ENCODE measurements at places on chromosomes 13 and 19.

GRCh38 chr13:40470660-40471059 is 195.8 kb downstream of the FOXO1 start:
- no peak for DNase-seq

DNA sequence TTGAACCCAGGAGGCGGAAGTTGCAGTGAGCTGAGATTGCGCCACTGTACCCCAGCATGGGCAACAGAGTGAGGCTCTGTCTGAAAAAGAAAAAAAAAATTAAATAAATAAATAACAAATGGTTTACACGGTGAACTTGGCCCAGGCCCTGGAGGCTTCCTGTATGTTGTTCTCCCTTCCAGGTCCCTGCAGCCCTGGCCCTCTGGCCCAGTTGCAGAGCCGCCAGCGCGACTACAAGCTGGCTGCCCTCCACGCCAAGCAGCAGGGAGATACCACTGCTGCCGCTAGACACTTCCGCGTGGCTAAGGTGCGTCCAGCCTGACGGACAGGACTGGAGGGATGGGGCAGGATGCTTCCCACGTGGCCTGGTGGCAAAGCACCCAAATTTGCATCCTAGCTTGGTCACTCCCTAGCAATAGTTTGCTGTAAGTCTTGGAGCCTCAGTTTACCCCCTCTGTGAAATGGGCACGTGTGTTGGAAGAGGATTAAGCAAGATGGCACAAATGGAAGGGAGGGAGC is 11.9 kb downstream of the CC2D1A start:
- DNase-seq = no peak

DNA sequence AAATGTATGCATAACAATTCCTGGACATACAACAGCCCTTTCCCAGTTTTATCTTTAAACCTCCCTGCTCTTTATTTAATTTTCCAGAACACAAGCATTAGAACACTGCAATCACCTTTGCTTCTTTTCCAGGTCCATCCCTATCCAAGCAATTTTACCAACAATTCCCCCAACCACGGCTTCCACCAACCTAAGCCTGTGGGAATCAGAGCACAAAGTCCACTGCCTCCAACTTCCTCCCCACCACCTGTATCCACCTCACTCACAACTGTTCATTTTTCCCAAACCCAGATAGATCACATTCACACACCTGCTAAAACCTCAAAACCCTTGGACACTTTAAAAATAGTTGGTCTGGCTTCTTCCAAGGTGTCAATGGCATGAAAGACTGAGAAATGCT is 39.5 kb downstream of the FOXO1 start:
- DNase-seq = no peak

- no peak for DNase-seq
Measured at GRCh38 chr13:98942485-98942884, 35.4 kb downstream of the DOCK9 start.

GRCh38 chr13:66640231-66640630 is 589.9 kb downstream of the PCDH9 start:
- no peak for DNase-seq

DNA sequence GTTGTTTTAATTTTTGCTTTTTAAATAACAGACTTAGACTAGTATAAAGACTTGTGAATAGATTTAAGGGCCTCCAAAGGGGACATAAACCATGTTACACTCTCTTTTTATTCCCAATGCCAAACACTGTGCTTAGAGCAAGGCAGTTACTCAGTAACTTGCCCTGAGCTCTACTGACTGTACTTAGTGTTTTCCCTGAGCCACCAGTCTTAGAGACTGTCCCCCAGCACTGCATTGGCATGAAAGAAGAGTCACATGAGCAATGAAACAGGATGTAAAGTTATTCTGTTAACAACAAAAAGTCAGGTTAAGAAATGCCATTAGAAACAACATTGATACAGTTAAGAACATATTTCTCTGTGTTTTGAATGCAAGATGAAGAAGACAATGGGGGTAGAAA is 187.9 kb downstream of the TBC1D4 start:
- no peak for DNase-seq

- DNase-seq = no peak
Measured at GRCh38 chr13:24100188-24100587, 60.3 kb upstream of the SPATA13 start.

- no peak for DNase-seq
Measured at GRCh38 chr19:51469162-51469561, 9.2 kb upstream of the CEACAM18 start.

- no peak for DNase-seq
Measured at GRCh38 chr13:59201841-59202240, 961.9 kb downstream of the DIAPH3 start.

- DNase-seq = no peak
Measured at GRCh38 chr13:110118106-110118505, 188.9 kb downstream of the COL4A1 start.

GRCh38 chr13:110014719-110015118 is 228.3 kb upstream of the IRS2 start:
- DNase-seq = no peak

DNA sequence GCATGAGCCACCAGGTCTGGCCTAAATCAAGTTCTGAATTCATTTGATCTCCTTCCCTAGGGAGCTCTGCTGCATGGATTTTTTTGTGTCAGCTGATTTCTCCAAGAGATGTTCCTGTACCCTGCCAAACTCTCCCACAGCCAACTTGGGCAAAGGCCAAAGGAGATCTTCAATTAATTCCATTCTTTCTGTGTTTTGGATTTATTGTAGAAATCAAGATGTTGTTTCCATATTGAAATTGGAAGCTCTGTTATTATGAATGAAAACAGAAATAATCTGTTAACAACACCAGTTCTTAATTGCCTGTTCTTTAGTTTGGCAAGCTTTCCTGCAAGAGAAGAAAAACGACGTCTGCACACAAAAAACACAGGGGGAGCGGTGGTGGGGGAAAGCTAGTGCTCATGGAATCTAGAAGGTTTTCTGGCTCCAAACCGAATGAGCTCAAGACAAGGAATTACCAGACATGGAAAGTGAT is 86.5 kb upstream of the ABCC4 start:
- DNase-seq = no peak

DNA sequence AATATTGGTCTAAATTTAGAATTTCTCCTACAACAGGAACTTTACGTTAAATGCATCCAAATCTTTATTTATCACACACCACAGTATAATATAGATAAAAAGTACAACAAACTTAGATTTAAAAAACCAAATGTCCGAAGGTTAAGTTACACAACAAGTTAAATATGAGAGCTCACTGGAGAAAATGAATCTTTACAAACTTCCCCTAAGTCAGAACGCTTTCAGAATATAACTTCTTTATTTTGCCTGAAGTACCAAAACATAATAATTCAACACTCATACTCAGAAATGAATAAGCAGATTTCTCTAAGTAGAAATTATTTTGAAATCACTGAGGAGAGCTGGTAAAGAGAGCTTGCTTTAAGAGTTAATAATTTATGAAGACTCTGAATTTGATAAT is 33.8 kb downstream of the TSC22D1 start:
- no peak for DNase-seq

DNA sequence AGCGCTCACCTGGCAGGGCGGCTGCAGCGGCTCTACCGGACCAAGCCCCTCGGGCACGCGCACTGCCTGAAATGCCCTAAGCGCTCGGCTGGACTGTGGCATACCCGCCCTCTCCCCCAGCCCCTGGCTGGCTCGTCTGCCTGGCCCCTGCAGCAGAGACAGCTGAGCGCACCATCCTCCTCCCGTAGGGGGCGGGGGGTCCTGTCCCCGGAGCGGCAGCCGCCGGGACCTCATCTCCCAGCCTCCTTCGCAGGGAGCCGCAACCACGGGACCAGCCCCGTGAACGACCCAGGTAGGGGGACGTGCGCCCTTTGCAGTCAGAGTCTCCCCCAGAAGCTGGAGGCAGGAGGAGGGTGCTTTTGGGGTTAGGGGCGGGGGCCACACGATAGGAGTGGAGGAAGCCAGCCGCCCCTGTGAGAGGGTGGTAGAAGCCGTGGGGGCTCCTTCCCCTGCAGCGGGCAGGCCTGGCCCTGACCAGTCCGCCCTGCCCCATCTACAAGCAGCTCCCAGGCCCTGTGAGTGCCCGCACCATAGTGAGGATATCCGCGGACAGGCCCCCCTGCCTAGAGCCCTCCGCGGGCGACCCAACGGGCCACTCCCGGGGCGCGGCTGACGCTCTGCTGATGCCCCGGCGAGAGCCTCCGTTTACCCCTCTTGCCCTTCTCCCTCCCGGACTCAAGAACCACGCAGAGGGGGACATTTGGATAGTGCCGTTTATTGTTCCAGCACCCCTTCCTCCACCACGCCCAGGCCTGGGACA is 34.2 kb downstream of the ZNF787 start:
- DNase-seq = no peak

All from urothelium cell line (cell line).